ENCODE measurements at places on chromosomes 6 and 20. TPM values are rescaled to one million over a fixed set of nuclear protein-coding genes. Genes with fewer than 3 reads are reported as not detected.

The PACSIN1 gene
- 0.37 TPM for total RNA-seq

DNA sequence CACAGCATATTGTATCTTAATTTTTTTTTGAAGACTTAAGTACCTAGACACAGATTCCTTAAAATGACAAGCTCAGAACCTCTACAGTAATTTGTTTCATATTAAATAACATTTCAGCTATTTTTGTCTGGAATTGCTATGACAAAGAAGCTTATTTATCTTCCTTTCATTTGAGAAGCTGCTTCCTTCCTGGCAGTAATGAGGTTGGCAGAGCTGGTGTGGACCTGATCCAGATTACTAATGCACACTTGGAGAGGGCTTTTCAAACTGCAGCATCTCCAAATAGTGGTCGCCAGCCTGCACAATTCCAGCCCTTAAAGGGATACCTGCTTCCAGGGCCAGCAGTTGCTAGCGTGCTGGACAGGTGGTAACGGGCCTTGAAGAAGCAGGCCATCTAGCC lies 12.1 kb downstream of the PTCHD4 start:
- H3K4me1 ChIP-seq, result no peaks in the 10 kb centered on the region
- DNase-seq, result no peak
- H3K27me3 ChIP-seq, result no peaks in the 10 kb centered on the region
- H3K4me3 ChIP-seq, result no peak overlapping the region
- no peaks in the 10 kb centered on the region for H3K36me3 ChIP-seq

DNA sequence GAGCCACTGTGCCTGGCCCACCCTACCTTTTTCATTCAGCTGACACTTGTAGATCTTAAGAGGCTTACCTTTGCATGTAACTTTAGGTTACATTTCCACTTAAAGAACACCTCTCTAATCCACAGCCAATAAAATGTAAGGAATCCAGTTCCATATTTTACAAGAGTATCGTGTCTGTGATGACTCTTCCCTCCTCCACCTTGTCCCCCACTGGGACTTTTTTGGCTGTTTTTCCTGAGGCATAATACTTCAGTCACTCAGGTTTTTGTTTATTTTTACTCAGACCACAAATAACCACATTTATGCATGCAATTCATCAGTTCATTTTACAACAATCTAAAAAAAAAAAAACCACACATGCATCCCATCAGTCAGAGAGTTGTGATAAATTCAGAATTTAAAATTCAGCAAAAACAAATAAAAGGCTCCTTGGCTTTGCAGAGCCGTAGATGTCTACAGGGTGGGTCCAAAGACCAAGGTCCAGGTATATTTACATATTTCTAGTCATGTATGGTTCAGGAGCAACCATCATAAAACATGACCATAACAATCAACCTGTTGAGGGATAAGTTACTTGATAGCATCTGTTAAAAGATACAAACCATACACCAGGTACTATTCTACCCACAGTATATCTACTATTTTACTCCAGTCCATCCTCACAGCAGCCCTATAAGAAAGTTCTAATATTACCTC lies 9.9 kb downstream of the ATXN1 start:
- DNase-seq, result no peak
- H3K4me1 ChIP-seq, result peaks cover 29% of the 10 kb centered on the region

The FLRT3 gene
- 4.6 TPM for total RNA-seq

DNA sequence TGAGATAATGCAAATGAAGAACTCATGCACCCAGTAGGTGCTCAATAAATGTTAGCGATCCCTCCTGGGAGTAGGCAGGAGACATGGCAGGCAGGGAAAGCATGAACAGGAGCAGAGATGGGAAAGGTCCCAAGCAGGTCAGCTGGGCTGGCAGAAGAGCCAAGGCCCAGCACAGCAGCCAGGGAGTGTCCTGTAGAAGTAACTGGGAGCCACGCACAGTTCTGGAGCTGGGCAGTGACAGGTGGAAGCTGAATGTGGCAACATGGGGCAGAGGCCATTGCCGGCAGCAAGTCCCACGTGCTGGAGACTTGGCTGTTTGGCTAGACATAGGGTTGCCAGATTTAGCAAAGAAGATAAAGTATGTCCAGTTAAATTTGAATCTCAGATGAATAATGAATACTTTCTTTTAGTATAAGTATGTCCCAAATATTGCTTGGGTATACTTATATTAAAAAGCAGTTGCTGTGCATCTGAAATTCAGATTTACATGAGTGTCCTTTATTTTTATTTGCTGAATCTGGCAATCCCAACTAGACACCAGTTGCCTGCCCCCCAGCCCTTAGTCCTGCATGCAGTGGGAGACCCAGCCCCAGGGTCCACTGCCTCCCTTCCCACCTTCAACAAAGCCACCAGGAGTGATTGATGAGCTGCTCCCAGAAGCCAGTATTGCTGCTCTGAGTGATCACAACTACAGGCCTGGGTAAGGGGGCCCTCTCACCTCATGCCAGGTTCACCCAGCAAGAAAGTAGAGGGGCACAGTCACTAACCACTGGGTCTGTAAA lies 3.7 kb upstream of the LPIN3 start:
- no peaks in the 10 kb centered on the region for H3K27me3 ChIP-seq
- no peaks in the 10 kb centered on the region for H3K4me1 ChIP-seq
- H3K36me3 ChIP-seq, result no peaks in the 10 kb centered on the region
- H3K27ac ChIP-seq, result no peak overlapping the region
- H3K4me3 ChIP-seq, result no peak overlapping the region

GRCh38 chr20:62390317-62391164 lies 3.6 kb downstream of the RPS21 start:
- H3K4me1 ChIP-seq, result peaks cover 9% of the 10 kb centered on the region
- no peak overlapping the region for H3K27ac ChIP-seq
- no peak for DNase-seq
- H3K36me3 ChIP-seq, result no peaks in the 10 kb centered on the region

DNA sequence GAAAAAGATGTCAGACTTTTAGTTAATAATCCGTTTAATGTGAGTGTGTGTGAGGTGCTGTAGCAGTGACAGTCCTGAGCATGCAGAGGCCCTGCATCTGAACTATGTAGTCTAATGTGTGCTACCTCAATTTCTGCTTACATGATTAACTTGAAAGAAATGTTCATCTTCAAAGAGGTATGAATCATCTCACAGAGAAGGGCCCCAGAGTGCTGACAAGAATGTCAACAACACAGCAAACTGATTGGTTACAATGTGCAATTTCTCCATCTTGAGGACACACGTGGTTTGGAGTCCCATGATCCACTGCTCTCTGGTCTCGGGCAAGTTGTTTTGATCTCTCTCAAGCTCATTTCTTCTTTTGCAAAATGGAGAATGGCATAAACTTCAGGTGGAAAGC lies 61.7 kb upstream of the EMILIN3 start:
- H3K27me3 ChIP-seq, result no peaks in the 10 kb centered on the region
- no peak overlapping the region for H3K4me3 ChIP-seq
- H3K36me3 ChIP-seq, result no peaks in the 10 kb centered on the region
- H3K4me1 ChIP-seq, result no peaks in the 10 kb centered on the region

All from colonic mucosa (tissue), 4 donors.